ENCODE measurements at places on chromosomes 16 and 17.

GRCh38 chr16:10385725-10386516 lies at the start of gene ATF7IP2:
TSS of gene ATF7IP2 (plus strand) at chr16:10386061. CDS start at chr16:10430621, 44,560 bp downstream.
- DNase-seq, result peak; percentile 14

DNA sequence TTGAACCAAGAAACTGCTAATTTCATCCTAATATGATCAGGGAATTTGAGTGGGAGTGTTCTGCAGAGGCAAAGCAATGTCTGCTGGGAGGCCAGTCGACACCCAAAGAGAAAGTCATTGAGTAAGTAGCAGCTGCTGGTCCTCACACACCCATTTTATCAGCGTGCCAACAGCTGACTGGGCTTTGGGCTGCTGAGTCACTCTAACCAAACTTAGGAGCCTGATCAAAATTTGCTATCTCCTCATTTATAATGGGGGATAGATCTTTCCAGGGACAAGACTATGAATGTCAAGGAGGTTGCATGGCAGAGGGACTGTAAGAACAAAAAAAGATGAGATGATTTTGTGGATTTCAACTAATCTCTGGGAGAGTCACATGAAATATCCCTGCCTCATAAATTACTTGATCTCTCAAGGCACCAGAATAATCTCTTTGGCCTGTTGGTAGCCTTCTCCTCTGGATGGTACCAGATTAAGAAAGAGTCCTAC lies 32.9 kb downstream of the CPSF4L start:
- DNase-seq, result no peak

DNA sequence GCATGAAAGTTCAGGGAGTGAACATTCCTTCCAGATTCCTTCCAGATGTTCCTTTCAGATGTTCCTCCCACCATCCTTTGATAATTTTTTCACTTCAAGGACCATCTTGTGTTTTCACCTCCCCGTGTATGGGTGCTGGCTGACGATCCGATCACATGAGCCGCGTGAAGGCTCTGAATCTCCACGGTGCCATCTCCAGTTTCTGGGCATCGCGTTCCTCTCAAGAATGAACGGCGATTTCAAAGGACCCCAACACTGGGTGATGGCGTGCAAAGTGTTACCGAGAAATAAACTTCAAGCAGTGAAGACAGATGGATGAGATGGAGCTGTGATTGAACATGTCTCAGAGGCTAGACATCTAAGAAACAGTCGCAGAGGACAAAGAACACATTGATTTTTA lies 245.3 kb downstream of the GSG1L start:
- no peak for DNase-seq

- no peak for DNase-seq
Observed at GRCh38 chr17:31692027-31692426, 167.0 kb downstream of the COPRS start.

DNA sequence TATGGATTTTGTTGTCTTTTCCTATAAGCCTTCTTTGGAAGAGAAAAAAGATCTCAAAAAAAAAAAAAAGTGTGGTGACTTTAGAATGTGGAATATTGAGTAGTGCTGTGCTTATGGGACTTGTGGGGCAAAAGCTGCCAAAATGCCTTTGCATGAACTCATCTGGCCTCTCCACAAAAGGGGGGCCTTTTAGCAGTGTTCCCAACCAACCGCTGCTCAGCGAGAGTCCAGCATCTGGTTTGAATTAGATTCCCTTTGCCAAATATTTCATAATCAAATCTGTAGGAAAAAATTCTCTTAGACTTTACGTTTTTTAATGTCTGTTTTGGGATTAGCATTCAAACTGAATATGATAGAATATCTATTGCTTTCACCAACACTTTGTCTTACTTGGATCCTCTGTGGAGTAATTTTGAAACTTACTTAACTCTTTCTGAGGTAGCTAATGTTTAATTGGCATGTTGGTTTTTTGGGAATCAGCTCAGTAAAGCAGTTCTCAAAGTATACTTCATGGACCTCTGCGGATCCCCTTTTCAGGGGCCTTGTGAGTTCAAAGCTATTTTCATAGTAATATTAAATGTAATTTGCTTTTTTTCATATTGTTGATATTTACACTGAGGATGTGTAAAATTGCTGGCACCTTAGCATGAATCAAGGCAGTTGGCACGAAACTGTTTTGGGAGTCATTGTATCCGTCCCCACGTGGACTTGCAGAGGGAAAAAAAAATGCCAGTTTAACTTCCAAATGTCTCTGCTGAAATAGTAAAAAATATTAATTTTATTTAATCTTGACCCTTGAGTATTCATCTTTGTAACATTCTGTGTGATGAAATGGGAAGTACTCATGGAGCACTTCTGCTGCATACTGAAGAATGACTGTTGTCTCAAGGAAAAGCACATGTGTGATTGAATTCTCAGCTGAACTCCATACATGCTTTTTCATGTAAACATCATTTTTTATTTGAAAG lies 34.7 kb upstream of the VPS4A start:
- no peak for DNase-seq

- DNase-seq, result no peak
Observed at GRCh38 chr17:14205992-14206461, 30.6 kb downstream of the CDRT15 start.

DNA sequence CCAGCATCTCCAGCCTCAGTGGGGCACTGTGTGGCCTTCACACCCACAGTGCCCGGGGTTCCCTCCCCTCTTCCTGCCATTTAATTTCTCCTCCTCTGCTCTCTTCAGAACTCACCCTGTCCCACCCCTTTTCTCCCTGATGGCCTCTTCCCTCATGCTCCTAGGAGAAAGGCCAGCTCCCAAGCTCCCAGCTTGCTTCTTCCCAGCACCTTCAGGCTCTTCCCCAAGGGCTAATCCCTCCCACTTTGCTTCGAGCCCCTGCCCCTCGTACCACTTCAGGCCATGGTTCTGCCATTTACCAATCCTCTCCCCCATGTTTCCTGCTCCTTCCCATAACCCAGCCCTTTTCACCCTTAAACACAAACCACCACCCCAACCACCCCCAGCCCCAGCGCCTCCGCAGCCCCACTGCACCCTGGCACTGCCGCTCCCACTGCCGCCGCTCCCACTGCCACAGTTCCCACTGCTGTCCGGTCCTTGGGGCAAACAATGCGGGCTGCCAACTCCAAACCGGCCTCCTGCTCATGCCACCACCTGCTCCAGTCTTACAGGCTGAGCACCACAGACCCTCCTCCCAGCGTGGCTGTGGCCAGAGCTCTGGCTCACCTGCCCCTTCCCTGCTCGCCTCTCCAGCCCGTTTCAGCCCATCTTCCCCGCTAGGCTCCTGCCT lies 28.6 kb downstream of the ADAM11 start:
- DNase-seq, result no peak

- no peak for DNase-seq
Observed at GRCh38 chr17:67046398-67046797, 2.0 kb downstream of the CACNG1 start.

DNA sequence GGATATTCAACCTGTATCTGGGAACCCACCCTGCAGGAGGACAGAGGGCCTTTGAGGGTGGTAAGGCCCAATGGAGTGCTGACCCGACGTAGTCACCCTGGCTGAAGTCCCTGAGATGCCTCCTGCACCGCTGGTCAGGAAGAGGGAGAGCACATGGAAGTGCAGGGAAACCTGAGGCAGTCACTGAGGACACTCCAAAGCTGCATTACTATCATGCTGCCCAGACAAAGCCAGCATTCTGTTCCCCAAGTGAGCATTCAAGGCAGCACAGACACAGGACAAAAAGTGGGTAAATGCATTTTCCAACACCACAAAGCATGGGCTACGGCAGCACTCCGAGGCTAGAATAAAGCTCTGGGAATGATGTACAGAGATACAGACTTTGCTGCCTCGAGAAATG lies 46.8 kb upstream of the BCAR1 start:
- DNase-seq, result no peak

- DNase-seq, result no peak
Observed at GRCh38 chr16:31113121-31114120, 4.0 kb upstream of the KAT8 start.

GRCh38 chr16:4051591-4051990 lies 64.7 kb downstream of the ADCY9 start:
- no peak for DNase-seq

DNA sequence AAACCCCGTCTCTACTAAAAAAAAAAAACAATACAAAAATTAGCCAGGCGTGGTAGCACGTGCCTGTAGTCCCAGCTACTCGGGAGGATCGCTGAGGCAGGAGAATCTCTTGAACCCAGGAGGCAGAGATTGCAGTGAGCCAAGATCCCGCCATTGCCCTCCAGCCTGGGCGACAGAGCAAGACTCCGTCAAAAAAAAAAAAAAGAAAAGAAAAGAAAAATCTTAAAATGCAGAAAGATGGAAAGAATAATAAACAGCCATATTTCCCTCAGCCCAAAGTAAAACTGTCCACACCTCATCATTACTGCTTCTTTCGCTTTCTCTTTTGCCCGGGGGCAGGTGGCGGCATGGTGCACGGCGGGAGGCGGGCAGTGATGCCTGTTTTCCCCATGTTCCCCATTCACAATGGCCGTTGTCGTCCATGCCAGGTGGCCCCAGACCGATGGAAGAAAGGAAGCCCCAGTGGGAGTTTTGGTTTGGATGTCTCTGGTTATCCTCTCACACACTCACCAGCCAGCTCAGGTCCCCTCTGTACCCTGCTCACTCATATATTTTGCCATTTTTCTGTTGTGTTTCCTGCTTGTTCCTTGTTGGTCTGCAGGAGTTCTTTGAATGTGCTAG lies 37.0 kb upstream of the PEMT start:
- DNase-seq, result no peak

DNA sequence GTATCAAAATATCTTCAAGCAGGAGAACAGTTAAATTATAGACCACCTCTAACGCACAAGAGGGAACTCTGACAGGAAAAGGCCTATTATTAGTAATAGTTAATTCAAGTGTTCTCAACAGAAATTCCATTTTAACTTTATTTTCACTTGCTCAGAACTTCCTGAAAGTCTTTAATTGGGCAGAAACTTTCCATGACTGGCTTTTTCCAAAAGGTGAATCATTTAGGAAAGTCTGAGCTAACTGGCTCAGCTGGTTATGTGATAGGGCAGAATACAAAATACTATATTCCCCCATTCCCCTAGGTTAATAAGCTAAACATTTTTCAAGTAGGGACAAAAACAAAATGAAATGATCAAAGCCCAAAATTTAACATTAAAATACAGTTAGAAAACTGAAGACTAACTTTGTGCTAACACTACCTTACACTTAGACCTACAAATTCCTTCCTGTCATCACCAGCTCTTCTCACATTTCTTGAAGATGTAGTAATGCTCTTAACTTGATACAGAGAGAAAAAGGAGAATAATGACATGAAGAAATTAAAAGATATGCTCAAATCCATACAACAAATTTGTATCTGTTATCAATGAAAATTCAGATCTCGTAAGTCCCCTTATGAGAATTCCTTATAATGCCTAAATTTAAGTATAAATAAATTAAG lies 31.0 kb downstream of the CFDP1 start:
- no peak for DNase-seq

DNA sequence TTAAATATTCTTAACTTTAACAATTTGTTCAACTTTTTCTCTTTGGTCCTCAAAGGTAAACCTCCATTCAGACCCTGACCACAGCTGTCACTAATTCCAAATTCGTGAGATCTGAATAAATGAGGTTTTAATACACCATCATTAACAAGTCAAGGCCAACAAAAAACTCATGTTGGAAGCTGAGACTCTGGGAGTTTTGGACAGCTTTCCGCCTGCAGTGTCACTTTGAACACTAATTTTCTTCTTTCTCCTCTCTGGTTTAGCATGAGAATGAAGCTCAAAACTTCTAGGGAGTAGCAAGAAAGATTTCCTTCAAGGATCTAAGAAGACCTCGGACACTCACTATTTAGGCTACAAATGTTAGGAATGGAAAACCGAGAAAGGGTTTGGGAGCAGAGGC lies 32.7 kb upstream of the DNAH9 start:
- no peak for DNase-seq

DNA sequence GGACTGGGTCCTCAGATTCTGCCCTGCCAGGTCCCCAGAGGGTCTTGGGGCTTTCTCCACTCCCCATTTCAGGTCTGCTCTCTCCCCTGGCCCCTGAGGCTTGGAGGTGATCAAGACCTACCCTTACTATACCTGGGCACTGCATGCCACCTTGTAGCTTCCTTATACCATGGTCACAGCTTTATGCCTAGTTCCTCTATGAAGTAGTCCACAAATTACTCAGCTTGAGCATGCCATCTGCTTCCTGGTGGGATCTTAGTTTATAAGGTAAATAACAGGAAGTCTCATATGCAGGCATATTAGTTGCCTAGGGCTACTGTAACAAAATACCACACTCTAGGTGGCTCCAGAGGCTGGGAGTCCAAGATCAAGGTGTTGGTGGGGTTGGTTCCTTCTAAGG lies 11.0 kb upstream of the PMFBP1 start:
- DNase-seq, result no peak

GRCh38 chr17:42180922-42181850 lies at the start of gene KCNH4:
TSS of gene KCNH4 (minus strand) at chr17:42181142. CDS start at chr17:42180945, 197 bp downstream.
- peak; percentile 86 for DNase-seq

- DNase-seq, result no peak
Observed at GRCh38 chr17:79809530-79810129, 12.8 kb upstream of the CBX8 start.

DNA sequence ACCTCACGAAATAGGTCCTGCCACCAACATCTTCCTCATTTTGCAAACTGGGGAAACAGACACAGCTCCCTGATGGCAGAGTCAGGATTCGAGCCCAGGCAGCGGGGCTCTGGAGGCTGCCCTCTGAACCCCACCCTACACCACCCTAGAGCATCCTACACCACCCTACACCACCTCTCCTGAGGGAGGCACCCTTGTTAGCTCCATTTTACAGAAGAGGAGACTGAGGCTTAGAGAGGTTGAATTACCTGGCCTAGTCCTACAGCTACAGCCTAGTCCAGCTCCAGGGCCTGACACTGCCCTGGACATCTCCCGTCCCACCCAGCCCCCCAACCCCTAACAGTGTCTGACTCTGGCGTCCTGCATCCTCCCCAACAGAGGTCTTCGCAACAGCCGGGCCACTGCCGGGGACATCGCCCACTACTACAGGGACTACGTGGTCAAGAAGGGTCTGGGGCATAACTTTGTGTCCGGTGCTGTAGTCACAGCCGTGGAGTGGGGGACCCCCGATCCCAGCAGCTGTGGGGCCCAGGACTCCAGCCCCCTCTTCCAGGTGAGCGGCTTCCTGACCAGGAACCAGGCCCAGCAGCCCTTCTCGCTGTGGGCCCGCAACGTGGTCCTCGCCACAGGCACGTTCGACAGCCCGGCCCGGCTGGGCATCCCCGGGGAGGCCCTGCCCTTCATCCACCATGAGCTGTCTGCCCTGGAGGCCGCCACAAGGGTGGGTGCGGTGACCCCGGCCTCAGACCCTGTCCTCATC lies 3.2 kb upstream of the NECAB2 start:
- no peak for DNase-seq

- no peak for DNase-seq
Observed at GRCh38 chr17:45950888-45951287, 48.2 kb upstream of the STH start.

GRCh38 chr17:80853076-80853475 lies 138.6 kb upstream of the CHMP6 start:
- DNase-seq, result no peak

DNA sequence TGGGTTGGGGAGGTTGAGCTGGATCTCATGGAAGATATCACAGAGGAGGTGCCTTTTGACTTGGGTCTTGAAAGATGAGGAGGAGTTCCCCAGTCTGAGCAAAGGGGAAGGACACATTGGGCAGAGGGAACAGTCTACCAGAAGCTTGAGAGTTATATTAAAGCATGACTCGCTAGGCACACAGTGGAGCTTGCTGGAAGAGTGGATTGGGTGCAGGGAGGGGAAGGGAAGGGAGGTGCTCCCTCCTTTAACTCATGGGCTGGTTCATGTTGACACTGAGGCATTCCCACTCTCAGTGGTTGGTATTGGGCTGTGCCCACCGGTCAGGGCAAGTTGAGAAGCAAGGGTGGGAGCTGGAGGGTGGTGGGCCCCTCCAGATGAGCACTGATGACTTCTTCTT lies 5.9 kb downstream of the TMEM98 start:
- DNase-seq, result no peak
